ENCODE measurements at places on chromosomes 11 and 22.
A peak's percentile ranks its signal among the peaks of the same experiment; 100 is the strongest.

GRCh38 chr11:107733518-107733917, 21.7 kb upstream of the SLN start:
- no peak for DNase-seq

GRCh38 chr11:75333807-75334140, 17.7 kb downstream of the ARRB1 start:
- no peak for DNase-seq

- DNase-seq: peak; percentile 93
These were observed 34.1 kb downstream of the PAMR1 start for GRCh38 chr11:35491231-35491871.

GRCh38 chr11:30902929-30903328, 316.8 kb upstream of the MPPED2 start:
- DNase-seq: no peak

- DNase-seq: no peak
These were observed 8.5 kb upstream of the DMC1 start for GRCh38 chr22:38578505-38578904.

GRCh38 chr11:69883292-69884255, 64.4 kb upstream of the FGF3 start:
- DNase-seq: no peak

GRCh38 chr11:80146232-80146631, 705.4 kb upstream of the TENM4 start:
- no peak for DNase-seq

GRCh38 chr22:35610741-35611140, 6.4 kb downstream of the MB start:
- no peak for DNase-seq

- DNase-seq: no peak
These were observed 15.1 kb downstream of the APOL2 start for GRCh38 chr22:36224245-36224644.
